ENCODE measurements at places on chromosomes 7 and 10.

- DNase-seq: no peak
Measured at GRCh38 chr10:88833723-88834122, 17.9 kb downstream of the ANKRD22 start.

DNA sequence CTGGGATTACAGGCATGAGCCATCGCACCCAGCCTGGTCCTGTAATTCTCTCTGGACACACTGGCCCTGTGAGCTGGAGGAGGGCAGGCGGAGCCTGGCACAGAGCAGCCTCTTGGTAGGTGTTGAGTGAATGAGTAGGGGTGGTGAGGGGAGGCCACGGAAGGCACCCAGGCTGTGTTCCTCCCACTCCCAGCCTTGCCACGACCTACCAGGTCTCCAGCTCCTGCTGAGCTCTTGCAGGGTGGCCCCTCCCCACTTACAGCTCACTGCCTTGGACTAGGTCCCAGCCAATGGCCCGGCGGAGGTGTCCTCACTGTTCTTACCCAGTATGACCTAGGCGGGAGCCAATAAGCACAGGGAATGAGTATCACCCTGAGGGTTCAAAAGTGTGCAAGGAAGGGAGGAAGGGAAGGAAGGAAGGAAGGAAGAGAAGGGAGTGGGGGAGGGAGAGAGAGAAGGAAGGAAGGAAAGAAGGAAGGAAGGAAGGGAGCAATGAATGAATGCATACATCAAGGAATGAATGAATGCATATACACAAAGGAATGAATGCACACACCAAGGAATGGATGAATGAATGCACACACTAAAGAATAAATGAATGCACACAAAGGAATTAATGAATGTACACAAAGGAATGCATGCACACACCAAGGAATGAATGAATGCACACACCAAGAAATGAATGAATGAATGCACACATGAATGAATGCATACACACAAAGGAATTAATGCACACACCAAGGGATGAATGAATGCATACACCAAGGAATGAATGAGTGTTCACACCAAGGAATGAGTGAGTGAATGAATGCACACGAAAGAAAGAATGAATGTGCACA, 45.5 kb downstream of the GTF2IRD1 start:
- no peak for DNase-seq

DNA sequence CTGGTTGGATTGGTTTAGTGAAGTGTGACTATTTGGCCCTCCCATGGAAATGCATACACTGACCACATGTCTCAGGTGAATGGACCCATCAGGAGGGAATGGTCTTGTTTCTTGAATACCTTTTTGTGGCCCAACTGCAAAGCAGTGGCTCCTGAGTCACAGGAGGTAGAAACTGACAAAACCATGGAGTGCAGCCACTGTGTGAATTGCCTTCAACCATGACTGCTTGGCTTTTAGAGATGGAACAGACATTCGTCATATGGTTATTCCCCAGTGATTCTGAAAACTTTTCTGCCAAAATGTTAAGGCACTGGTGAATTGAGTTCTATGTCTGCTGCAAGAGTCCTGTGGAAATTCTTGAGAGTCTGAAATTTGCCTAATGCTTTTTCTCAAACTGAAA, 64.7 kb downstream of the CDK14 start:
- DNase-seq: no peak

DNA sequence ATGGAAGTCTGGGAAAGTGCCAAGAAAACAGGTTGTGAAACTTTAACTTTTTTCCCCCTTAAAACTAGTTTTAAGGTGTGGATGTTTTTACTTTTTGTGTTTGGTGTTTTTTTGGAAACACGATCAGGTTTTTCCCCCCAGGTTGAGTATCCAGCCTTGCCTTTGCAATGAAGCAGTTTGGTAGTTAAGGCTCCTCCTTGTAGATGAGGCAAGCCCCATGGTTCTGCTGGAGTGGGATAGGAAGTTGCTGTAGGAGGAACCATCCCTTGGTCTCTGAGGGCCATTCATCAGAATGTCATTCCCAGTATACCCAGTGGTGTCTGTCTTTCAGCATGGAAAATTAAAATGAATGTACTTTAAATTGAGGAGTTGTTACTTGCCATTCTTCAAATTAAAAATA, 2.7 kb downstream of the CUL1 start:
- DNase-seq: no peak

DNA sequence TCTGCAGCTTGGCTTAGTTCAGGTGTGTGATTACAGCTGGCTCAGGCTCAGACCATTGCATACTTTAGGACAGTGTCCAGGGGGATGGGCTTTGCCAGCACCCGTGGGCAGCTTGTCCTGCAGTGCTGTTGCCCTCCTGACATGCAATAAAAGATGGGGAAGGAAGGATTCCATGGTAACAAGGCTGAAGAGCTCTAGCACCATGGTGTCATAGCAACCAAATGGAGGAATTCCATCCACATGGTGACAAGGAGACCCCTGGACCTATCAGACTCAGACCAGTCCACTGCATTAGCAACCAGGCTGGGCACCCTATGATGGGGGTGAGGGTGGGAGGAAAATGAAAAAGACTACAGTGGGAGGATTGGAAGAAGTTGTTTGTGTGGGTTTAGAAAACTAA, 49.9 kb downstream of the SORCS3 start:
- no peak for DNase-seq

Measured in activated CD8-positive, alpha-beta memory T cell treated with anti-CD3 and anti-CD28 coated beads for 48 hours (primary cell).